Stimulated activated CD8-positive, alpha-beta memory T cell treated with anti-CD3 and anti-CD28 coated beads, Interleukin-4, amount 100 ng/mL, for 24 hours (primary cell): ENCODE measurements at places on chromosomes 7 and 10.

GRCh38 chr7:117480978-117481377 is 1.2 kb downstream of the CFTR start:
- DNase-seq = no peak

GRCh38 chr7:151423936-151424335 is 14.1 kb upstream of the WDR86 start:
- DNase-seq = no peak

DNA sequence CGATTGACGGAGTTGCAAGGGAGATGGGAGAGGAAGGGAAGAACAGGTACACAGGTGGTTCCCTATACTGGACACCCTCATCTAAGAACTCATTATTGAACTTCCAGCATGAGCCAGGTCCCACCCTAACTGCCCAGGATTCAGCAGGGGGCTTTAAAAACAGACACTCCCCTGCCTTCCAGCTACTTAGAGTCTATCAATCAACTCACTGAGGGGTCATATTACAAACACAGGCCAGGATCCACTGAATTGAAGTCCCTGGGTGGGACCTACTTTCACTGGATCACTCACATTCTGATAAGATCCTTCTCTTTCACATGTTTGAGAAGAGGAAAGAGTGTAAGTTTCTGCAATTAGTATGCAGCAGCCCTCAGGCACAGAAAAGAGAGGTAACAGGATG is 92.8 kb downstream of the ITGA8 start:
- no peak for DNase-seq

- DNase-seq = no peak
These were observed 5.6 kb upstream of the RSU1 start for GRCh38 chr10:16822726-16823360.

DNA sequence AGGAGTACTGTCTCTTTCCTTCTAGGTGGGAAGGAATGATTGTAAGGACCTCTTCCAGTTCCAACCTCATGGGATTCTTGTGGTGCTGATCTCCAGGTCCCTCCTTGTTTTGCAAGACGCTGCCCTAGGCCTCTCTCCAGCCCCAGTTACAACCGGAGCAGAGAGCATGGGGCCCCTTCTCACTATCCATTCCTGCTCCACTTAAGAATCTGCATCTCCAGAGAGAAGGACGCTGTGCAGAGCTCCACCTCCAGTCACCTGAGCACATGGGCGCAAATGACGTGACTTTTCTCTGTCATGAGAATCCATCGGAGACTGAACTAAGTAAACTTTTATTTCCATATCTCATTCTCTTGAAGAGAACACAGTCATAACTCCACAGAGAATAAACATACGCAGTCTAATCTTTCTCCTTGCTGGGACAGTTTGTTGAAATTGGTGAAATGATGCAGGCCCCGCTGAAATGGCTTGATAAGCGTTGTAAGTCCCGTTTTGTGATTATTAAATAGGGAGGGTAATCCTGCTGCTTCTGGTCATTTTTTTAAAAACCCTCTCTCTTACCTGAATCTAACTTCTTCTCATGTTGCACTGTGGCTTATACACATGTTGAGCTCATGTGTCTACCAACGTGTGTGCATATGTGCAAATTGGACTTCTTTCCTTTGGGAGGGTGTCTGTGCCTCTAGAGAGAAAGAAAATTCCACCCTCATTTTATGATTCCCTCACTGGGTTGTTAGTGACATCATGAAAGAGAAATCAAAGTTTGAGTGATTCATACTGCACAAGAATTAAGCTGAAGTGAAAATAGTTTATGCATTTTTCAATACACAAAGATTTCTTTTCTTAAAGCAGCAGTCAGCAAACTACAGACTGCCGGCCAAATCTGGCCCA is 133.2 kb upstream of the TBX20 start:
- no peak for DNase-seq

GRCh38 chr7:142482891-142483658 is 225.2 kb upstream of the PRSS58 start:
- DNase-seq = peak; percentile 37

GRCh38 chr10:5530412-5530806 is 5.6 kb downstream of the CALML3 start:
- no peak for DNase-seq

GRCh38 chr7:22435720-22436119 is 64.3 kb downstream of the STEAP1B start:
- no peak for DNase-seq

DNA sequence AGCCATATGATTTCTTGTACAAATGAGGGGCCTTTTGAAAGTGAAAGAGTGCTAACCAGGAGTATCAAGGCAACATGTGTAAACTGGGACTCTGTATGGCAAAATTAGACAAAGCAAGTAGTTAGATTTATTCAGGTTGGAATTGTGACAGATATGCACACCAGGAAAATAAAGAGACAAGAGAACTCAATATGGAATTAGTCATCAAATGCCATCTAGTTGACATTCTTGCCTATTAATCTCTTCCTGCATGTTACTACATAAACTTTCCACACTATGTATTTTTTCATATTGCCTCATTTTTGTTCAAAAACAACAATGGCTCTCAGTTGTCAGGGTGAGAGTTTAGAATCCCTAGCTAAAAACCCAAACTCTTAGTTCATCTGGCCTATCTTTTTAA is 799.0 kb downstream of the NRG3 start:
- DNase-seq = no peak

DNA sequence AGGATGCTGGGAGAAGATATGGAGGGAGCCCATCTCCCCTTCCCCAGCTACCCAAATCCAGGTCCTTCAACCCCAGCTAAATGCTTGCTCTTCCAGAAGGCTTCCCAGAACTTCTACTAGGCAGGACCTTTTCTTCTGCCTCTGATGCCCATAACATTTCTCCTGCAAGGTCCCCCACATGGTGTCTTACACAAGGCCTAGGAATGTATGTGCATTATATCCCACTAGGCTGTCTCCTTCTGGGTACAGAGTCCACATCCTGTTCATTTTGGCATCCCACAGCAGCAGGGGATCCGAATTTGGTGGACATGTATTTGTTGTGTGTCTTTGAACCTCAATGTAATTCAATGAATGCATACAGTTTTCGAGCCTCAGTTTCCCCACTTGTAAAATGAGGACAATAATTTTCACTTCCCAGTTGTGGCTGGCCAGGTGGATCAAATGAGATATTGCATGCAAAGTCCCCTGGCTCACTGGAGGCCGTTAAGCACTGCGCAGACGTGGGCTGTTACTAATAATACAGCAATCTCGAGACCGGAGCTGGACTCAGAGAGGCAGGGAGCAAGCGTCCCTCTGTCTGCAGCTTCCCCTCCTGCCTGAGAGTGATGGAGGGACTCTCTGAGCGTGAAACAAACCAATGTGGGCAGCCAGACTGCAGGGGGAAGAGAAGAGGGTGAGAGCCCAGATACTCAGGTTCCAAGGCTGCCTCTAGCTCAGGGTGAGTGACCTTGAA is 18.6 kb upstream of the YWHAG start:
- no peak for DNase-seq

DNA sequence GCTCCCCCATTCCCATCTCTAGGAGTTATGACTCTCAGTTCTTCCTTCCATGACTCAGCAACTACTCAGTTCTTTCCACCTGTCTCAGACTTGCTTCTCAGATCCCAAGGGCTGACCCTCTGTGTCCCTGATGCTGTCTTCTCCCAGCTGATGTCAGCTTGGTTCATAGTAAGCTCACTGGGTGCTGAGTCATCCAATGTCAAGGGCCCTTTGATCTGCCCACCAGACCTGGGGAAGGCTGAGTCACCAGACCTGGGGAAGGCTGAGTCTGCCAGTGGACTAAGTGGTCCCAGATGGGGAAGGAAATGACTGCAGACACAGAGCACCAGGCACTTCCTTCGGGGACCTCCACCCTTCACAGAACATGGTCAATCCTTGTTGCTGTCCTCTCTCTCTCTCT is 76.1 kb upstream of the ZEB1 start:
- DNase-seq = peak; percentile 43

- DNase-seq = no peak
These were observed 14.1 kb downstream of the ZNF467 start for GRCh38 chr7:149759093-149759860.

DNA sequence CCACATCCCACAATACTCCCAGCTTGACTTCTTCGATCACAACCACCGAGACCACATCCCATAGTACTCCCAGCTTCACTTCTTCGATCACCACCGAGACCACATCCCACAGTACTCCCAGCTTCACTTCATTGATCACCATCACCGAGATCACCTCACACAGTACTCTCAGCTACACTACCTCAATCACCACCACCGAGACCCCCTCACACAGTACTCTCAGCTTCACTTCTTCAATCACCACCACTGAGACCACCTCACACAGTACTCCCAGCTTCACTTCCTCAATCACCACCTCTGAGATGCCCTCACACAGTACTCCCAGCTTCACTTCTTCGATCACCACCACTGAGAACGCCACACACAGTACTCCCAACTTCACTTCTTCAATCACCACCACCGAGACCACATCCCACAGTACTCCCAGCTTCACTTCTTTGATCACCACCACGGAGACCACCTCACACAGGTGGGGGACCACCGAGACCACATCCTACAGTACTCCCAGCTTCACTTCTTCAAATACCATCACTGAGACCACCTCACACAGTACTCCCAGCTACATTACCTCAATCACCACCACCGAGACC is 8.6 kb downstream of the MUC3A start:
- no peak for DNase-seq

DNA sequence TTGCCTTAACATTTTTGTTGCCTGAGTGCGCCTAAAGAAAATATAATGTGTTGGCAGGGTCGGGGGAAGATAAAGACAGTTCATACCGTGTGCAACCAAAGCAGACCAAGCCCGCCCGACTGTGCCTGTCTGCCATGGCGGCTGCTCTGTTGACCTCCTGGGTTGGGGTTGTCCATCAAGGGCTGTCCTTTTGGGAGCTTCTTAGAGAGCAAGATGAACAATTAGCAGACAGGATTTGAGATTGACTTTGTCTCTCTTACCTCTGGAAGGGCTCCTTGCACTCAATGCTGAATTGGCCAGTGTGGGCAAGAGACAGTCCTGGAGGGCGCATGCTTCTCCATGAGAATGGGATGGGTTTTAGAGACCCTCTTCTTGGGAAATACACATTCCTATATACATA is 319.6 kb downstream of the GLRX3 start:
- DNase-seq = no peak

DNA sequence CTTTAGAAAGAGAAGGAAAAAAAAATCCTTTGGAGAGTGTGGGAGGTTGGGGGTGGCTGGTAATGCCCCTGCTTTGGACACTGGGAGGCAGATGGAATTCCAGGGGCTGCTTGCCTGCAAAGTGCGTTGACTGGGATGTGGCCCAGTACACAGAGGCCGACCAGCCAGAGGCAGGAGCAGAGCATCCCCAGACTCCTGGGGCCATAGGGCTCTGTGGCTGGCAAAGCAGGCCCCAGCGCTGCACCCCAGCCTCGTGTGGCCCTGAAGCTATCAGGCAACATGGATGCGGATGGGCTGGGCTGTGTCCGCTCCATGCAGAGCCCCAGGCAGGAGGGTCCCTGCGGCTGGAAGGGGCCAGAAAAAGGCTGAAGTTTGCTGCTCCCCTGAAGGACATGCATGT is 361.6 kb upstream of the FZD8 start:
- no peak for DNase-seq

GRCh38 chr7:91126762-91127161 is 137.5 kb upstream of the FZD1 start:
- DNase-seq = no peak

- no peak for DNase-seq
These were observed 10.0 kb upstream of the CDHR3 start for GRCh38 chr7:105952917-105953595.

- no peak for DNase-seq
These were observed 845.0 kb downstream of the CNTNAP2 start for GRCh38 chr7:146961617-146962016.

DNA sequence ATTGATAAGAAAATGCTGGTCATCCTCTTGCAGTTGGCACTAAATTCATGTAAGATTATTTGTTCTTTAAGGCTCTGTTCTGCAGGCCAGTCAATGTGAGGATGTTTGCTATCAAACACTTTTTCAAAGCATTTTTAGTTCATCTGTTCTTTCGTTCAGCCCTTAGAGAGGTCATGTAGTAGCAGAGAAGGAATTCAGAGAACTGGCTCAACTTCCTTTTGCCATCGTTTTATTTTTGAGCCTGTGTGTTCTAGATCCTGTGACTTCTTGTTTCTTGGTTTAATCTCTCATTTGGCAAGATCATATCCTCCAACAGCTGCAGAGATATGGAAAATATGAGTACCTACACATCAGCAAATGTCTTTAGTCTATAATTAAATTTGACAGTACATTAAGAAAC is 184.3 kb downstream of the NRP1 start:
- DNase-seq = no peak

- DNase-seq = no peak
These were observed 82.9 kb downstream of the SEMA3D start for GRCh38 chr7:85103962-85104361.

- no peak for DNase-seq
These were observed 373.9 kb downstream of the SFMBT2 start for GRCh38 chr10:7036951-7037350.

DNA sequence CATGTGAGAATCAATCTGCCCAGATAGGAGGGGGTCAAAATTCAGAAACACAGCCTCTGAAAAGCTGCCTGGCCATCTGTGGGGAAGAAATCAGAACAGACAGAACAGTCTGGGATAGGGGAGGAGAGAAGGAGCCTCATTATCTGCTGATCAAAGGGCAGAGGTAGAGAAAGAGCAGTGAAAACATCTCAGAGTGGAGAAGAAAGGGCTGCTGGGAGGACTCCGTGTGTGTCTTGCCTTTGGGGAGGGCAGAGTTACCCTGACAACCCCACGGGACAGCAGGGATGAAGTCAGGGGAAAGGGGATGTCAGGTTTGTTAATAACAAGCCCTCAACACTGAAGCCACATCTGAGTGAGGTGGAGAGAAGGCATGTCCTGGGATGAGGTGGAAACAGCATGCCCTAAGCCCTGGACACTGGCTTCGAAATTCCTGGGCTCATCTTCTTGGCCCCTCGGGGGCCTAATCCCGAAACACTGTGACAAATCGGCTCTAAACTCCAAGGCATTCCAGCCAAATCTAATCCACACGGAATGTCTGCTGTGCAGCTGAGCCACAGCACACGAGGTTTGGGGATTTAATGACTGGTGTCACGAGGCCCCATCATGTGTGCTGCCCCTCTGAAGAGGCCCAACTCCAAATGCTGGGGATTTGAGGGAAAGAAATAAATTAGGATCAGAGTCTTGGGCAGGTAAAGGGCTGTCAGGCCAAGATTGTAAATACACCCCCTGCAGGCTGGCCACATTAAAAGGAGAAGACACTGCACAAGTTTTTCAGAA is 82.8 kb upstream of the FGFR2 start:
- DNase-seq = no peak

DNA sequence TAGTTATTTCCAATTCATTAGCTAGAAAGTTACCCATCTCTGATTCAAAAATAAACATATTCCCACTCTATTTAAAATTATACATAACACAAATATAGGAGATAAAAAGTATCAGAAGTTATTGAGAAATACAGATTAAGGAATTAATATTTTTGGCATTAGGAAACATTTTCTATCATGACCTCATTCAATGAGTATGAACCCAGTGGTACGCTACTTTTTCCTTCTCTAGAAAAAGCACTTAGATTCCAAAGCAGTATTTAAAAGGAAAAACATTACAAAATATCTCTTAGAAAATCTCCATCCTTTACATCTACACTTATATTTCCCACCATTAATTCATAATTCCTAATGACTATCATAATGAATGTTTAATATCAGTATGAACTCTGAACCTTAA is 240.6 kb upstream of the GNAI1 start:
- DNase-seq = no peak
